ENCODE measurements at places on chromosomes 16 and 17.

- peak; percentile 29 for DNase-seq
Observed at GRCh38 chr16:46929378-46930332, 43.8 kb downstream of the DNAJA2 start.

GRCh38 chr17:27453471-27453870 lies 2.8 kb upstream of the KSR1 start:
- DNase-seq: no peak

- no peak for DNase-seq
Observed at GRCh38 chr16:86033016-86033474, 134.1 kb downstream of the IRF8 start.

DNA sequence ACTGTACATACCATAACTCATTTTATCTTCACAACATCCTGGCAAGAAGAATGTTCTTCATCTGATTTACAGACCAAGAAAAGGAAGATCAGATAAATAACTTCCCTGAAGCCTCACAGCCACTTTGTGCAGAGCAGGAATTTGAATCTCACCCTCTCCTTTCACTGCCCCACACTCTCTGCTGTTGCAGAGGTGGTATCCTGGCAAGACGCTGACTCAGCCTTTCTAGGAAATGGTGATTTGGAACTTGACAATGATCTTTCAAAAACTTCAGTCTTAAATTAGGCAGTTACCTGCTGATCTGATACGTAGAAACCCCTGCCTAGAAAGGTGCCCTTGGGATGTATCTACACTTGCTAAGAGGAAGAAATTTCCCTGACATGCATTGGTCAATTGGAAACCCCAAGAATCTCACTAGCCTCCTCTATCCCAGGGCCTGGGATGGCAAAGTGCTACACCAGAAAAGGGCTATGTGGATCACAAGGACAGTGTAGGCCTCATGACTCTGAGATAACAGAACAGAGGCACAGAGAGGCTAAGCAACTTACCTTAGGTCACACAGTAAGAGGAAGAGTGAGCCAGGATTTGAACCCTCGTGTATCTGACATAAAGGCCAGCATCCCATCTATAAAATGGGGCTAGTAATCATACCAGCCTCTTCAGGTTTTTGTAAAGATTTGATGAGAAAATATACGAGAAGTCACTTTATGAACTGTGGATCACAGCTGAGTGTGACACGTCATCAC lies 17.9 kb downstream of the FBXO39 start:
- DNase-seq: no peak

DNA sequence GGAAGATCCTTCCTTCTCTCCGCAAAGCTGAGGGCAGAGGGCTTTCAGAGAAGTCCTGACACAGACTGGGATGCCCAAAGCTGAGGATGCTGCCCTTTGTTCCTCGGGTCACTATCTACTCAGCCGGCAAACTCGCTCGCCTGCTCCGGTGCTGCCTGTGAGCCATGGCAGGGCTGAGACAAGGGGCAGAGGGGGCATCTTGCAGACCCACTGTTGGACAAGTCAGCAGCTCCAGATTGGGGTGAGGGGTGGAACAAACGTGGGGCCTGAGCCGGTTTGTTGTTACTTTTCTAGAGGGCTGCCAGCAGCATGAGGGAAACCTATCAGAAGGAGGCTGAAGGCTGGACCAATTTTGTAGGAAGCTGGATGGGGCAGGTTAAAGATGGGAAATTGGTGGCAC lies 47.1 kb upstream of the PIK3R6 start:
- DNase-seq: no peak

GRCh38 chr16:53926209-53926608 lies 222.3 kb downstream of the FTO start:
- DNase-seq: no peak

- peak; percentile 66 for DNase-seq
Observed at GRCh38 chr16:8936421-8936820, 27.3 kb downstream of the USP7 start.

- DNase-seq: no peak
Observed at GRCh38 chr16:85378145-85379040, 234.7 kb upstream of the GSE1 start.

DNA sequence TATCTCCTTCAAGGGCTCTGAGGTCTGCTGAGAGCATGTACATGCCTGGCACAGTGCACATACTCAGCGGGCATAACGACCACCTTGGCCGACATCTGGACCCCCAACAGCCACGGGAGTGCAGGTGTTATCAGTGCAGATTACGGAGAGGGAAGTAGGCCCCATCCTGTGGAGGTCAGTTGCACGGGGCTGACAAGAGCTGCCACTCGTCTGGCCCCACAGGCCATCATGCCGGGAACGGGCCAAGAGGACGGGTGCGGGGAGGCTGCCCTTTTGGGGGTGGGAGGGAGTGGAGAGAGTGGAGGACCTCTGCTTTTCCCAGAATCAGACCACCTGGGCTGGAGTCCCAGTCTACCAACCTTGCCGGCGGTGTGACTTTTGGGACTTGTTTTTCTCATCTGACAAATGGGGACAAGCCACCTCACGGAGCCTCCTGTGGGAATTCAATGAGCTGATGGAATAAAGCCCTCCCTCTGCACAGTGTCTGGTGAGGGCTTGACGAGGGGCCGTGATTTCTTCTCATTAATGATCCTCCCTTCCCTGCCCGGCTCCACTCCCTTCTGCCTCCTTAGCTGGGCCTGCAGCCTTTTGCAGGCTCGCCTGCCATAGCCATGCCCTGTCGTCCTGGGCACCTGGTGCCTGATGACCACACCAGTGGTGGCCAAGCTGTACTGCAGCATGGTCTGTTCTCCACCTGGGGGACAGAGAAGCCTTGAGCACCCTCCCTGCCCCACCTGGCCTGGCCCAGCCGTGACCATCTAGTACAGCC lies 4.6 kb downstream of the PRSS33 start:
- no peak for DNase-seq

DNA sequence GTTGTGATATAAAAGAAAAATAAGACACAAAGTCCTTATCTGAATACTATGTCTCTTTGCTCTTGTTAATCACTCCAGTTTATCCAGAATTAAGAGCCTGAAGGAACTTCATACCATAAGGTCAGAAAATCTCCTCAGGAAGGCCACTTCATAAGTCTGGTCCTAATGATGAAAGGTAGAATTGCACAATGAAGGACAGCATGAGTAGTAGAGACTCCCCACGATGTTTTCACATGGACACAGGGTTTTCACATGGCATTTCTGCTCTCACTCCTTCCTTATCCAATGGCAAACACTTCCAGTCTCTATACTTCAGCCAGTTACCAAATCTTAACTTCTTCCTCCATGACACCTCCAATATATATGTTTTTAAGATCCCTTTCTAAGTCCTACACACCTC lies 10.2 kb upstream of the C17orf78 start:
- DNase-seq: no peak

GRCh38 chr17:18225642-18226283 lies 328 bp downstream of the LLGL1 start:
- DNase-seq: no peak

- no peak for DNase-seq
Observed at GRCh38 chr17:74868251-74868907, 4.4 kb downstream of the FDXR start.

DNA sequence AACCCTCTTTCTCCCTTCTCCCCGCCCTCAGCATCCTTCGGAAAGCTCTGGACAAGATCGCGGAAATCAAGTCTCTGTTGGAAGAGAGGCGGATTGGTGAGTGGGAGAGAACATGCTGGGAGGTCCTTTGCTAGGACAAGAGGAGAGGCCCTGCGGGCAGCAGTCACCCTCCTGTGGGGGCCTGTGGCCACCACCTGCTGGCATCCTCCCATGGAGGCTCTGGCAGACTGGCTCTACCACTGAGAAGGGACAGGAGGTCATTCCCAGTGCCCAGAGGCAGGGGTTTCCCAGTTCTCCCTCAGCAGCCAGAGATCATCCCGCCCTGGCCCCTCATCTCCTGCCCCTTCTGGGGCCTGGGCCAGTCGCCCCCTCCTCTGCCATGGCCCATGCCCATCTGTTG lies 7.8 kb downstream of the SULT1A2 start:
- no peak for DNase-seq

DNA sequence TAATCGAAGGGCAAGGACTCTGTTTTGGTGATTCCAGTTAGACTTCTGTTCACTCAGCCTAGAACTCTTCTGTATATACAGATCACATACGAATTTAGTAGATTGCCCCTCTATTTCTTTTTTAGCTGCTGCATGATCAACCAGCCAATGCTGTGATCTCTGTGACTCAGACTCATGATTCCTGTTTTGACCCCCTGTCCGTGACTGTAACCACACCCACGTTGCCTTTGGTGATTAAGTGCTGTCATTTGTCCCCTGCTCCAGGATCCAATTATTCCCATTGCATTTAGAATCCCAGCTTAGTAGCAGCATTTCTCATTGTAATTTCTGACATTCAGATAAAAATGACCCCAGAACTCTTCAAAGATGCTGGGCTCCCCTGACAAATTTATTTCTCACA lies 545.7 kb downstream of the NPIPA7 start:
- no peak for DNase-seq

DNA sequence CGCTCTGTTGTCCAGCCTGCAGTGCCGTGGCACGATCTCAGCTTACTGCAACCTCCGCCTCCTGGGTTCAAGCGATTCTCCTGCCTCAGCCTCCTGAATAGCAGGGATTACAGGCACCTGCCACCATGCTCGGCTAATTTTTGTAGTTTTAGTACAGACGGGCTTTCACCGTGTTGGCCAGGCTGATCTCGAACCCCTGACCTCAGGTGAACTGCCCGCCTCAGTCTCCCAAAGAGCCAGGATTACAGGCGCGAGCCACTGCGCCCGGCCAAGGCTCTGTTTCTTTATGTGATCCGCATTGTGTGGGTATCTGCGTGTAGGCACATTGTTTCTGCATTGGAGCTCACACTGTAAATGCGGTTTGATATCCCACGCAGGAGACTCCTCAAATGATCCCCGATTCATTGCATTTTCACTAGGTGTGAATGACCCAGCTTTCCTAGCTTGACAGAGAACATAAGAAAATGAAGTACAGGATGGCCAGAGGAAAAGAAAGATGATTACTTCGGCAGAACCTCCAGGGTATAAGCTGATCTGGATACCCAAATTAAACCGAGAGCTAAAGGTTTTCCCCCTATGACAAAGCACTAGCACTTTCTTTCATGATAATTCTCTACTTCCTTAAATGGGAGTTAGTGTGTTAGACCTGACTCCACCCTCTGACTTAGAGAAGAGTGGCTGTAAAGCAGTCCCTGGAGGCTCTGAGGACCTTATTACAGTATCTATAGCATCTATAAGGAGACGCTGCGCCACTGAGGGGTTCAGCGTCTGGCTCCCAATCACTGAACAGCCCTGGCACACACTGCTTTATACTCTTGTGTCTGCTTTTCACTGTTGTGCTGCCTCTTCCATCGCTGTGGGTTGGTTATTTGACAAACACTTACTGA lies 17.3 kb downstream of the COTL1 start:
- DNase-seq: no peak

DNA sequence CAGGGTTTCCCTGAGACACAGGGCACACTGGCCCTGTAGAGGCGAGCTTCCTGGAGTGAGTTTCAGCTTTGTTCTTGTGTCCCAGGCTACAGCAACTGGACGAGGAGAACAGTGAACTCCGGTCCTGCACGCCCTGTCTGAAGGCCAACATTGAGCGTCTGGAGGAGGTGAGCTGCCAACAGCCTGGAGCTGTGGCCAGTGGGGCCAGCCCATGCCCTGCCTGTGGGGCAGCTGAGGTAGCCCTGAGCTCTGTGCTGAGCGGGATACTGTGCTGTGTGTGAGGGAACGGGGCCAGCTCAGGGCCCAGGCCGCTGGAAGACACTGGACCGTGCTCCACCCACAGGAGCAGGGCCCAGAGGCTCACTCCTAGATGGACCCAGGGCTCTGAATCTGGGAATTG lies 8.7 kb upstream of the CAPN15 start:
- DNase-seq: no peak

DNA sequence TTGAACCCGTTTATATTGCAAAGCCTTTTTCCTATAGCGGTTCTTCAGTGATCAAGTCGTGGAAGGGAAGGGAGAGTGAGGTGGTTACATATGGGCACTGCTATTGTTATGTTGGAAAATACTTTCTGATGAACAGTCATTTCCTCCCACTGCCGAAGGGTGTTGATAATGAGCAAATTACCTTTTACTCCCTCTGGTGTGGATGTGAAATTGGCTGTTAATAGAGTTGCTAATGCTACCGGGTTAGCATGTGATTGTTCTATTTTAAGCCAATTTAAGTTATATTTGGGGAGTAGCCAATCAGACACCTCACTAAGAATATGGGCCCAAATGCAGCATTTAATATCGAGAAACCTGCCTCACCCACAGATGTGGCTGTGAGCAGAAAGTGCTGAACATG lies 15.6 kb upstream of the PMFBP1 start:
- no peak for DNase-seq

DNA sequence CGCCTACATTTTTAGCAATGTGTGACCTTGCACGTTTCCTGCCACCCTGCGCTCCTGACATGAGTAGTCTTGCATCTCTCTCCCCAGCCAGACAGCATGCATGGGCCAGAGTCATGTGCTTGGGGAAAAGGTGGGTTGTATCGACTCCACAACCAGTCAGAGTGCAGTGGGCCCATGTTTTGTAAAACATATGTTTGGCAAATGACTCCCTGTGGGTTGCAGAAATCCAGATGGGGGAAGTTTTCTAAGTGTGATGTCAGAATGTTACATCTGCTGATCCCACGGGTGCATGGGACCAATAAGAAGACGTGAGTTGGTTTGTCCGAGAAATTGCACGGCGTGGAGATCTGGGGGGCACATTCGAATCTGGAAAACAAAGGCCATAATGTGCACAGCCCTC lies 147.1 kb downstream of the FOXL1 start:
- DNase-seq: no peak

DNA sequence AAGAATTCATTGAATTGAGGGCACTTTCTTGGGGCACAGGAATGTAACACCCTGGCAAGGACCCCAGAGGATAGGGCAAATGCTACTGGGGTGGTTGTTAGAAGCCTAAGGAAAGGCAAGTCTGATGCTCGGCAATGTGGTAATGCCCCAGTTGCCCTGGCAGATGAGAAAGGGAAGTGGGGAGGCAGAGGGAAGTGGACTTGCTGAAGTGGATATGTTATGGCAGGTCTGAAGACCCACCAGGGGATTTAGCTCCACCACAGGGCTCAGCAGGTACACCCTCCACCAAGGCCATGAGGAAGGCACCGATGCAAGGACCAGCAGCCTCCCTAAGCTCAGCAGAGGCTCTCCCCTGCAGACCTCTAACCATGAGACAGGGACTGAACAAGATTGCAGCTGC lies 184.8 kb downstream of the IRX5 start:
- no peak for DNase-seq

GRCh38 chr17:78808163-78808562 lies 26.1 kb upstream of the CYTH1 start:
- DNase-seq: no peak

- DNase-seq: no peak
Observed at GRCh38 chr17:68734187-68734900, 133.2 kb upstream of the FAM20A start.

- DNase-seq: peak; percentile 5
Observed at GRCh38 chr16:16861546-16861945, 482.6 kb downstream of the NPIPA7 start.

Data from activated naive CD8-positive, alpha-beta T cell treated with anti-CD3 and anti-CD28 coated beads, Interleukin-2, amount 50 U/mL, for 16 hours (primary cell).